Activated CD8-positive, alpha-beta memory T cell treated with anti-CD3 and anti-CD28 coated beads for 4 hours (primary cell): ENCODE measurements at places on chromosomes 6 and 20.

DNA sequence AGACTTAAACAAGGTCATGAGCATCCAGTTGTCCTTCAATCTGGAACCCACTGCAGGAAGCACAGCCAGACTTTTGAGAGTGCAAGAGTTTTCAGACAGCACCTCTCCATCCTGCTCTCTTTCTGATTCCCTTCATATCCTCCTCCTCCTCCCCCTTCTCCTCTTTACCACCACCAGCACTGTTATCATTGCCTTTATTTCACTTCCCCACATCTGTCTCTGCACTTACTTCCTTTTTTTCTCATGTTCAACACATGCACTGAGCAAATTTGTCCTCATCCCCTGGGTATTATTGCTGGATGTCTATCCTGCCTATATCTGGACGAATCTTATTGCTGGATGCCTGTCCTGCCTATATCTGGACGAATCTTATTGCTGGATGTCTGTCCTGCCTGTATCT lies 554.8 kb downstream of the DHX35 start:
- no peak for DNase-seq

DNA sequence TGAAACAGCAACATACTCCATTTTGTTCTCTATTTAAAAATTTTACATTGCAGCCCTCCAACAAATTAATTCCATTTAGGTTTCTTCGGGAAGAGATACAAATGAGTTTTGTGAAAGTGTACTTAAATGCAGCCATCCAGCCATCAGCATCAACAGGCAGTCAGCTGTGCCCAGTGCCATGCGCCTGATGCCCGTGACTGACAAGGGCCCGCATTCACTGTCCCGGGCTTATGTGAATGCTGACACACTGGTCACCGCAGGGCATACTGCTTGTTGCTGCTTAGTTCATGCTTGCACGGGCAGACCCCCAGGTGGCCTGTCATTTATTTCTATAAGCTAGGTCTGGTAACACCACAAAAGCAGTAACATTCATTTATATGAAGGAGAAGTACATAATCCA lies 224.9 kb upstream of the QKI start:
- no peak for DNase-seq

GRCh38 chr6:34511915-34512737 lies 44.0 kb downstream of the SPDEF start:
- DNase-seq: no peak

GRCh38 chr6:34154668-34155447 lies 9.0 kb upstream of the GRM4 start:
- DNase-seq: peak; percentile 20

GRCh38 chr6:53033764-53034163 lies 31.4 kb upstream of the FBXO9 start:
- DNase-seq: no peak

DNA sequence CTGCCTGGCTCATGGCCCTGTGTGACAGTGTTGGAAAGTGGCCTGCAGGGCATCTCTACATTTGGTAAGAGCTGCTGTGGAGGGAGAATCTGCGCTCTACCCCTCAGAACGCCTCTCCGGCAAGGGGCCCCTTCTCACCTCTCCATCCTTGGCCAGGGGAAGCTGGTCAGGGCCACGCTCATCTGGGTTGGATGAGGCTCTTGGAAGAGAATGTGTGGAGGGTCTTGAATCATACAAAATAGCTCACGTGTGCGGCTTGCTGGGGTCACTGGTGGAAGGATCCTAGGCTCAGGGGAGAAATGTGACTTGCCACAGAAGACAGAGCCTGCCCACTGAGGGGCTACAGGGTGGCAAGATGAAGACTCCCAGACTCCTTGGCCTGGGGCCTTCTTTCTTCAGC lies 105.0 kb downstream of the SCML4 start:
- DNase-seq: no peak

GRCh38 chr6:159941286-159942113 lies 27.4 kb upstream of the IGF2R start:
- DNase-seq: no peak

DNA sequence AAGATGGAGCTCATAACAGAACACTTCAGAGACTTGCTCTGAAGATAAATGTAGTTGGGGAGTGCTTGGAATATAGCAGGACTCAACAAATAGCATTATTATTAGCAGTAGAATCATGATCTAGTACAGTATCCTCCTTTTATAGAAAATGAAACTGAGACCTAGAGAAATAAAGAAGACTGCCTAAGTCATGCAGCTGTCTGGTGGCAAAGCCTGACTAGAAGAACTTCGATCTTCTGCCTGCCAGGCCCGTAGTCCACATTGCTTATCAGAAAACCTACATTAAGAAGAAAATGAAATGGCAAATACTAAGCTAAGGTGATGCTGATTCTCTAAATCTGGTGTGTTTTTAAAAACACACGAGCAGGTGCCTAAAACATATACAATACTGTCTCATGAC lies 46.4 kb upstream of the DST start:
- DNase-seq: no peak

- DNase-seq: no peak
Observed at GRCh38 chr6:168496997-168497331, 56.0 kb downstream of the SMOC2 start.

DNA sequence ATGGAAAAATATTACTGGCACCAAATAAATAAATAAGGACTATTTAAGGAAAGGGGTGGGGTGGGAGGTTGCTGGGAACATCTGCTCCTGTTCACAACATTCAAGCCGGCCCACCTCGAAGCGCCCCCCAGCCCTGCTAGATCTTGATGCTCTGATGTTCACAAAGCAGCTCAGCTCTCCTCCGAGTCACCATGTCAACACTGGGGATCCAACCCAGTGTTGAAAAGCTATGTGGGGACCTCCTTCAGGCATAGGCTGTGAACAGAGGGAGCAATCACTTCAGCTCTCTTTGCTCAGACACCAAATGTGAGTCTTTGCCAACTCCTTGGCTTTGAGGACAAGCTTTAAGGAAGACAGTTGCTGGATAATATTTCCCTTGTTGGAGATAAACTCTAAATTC lies 176.8 kb upstream of the NT5E start:
- DNase-seq: no peak

GRCh38 chr6:113944701-113945100 lies 26.2 kb downstream of the HDAC2 start:
- no peak for DNase-seq

- DNase-seq: no peak
Observed at GRCh38 chr6:4012826-4013225, 66.1 kb downstream of the FAM217A start.

DNA sequence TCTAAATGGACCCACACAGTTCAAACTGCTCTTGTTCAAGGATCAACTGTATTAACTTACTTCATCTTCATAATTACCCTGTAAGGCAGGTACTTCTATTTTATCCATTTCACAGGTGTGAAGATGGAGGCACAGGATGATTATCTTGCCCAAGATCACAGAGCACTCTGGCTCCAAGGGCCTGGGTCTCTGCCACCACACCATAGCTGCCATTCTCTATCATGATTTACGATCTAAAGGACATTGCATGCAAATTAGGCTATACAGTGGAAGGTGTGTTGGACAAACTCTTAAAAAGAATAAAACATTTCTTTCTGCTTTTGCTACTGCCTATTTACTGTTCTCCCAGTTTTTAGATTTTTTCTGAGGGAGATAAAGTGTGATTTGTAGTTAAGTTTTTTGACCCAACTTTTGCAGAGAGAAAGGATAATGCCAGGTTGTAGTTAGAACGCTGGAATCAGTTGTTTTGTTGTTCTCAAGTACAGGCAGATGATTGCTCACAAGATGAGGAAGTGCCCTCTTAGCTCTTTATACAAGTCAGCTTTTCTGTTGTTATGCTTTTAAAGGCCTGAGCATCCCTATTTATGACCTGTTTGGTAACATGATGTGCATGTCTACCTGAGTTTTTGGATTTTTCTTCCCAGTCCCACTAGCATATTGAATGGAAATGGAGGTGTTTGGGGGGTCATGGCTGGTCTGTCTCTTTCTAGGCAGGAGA lies 247.9 kb downstream of the ZFAND3 start:
- no peak for DNase-seq

- no peak for DNase-seq
Observed at GRCh38 chr6:156589281-156589680, 187.9 kb upstream of the ARID1B start.
